ENCODE measurements at places on chromosomes 5 and 9.

DNA sequence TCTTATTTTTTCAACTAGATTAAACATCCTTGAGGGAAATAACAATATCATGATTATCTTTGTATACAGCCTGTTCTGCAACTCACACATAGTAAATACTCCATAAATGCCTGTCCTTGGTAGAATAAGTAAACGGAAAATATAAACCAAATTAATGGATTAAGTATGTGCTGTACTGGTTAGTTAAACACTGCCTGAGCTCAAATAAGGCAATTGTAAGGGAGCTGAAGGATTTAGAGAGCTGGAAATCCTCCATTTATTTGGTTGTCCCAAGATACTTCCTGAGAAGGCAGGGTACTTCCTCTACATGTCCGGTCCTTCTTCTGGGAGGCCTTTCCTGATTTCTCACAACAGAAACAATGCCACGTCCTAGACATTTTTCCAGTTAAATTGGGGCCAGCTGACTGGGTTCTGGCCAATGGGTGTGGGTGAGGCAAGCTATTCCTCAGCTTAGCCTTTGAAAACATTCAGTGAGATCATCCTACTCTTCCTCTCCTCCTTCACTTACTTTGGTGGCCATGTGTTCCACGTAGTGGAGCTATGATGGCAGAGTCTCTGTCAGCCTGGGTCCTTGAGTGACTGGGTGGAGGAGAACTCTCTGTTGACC, 8.5 kb upstream of the C1QTNF3 start:
- no peak for DNase-seq

- no peak for DNase-seq
Observed at GRCh38 chr9:87502391-87503221, 4.9 kb downstream of the DAPK1 start.

DNA sequence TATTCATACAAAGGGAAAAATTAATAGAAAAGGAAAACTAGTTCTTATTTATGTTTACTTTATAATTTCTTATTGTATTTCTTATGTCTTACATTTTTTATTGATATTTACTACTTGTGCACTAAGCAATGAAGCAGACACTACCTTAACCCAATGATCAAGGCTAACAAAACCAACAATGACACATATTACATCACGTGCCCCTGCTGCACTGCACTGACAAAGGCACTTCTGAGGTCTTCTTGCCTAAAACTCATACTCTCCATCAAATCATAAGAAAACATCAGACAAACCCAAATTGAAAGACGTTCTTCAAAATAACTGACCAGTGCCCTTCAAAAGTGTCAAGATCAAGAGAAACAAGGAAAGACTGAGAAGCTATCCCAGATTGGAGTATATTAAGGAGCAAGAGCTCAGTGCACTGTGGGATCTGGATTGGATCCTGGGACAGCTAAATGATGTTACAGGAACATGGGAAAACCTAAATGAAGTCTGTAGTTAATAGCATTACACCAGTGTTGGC, 230.9 kb downstream of the AUH start:
- DNase-seq: no peak

GRCh38 chr5:103217101-103217500, 41.5 kb upstream of the MACIR start:
- no peak for DNase-seq

- DNase-seq: no peak
Observed at GRCh38 chr9:20373263-20373662, 249.0 kb downstream of the MLLT3 start.

DNA sequence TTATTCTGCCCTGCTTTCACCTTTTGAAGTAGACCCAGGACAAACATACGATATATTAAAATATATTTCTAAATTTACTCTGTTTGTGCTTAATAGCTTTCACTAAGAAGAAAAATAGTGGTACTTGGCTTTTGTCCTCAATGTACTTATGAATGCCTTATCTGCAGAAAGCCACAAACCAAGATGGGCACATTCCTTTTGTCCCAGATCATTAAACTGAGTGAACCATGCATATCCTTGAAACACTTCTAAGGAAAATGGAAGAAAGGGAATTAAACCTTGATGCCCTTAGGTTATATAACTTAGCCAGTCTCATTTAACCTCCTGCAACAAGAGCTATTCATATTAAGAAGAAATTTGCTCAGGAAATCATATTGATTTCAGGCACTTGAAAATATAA, 553.8 kb upstream of the CDH9 start:
- DNase-seq: no peak

GRCh38 chr9:95124582-95125367, 192.7 kb downstream of the FANCC start:
- no peak for DNase-seq

DNA sequence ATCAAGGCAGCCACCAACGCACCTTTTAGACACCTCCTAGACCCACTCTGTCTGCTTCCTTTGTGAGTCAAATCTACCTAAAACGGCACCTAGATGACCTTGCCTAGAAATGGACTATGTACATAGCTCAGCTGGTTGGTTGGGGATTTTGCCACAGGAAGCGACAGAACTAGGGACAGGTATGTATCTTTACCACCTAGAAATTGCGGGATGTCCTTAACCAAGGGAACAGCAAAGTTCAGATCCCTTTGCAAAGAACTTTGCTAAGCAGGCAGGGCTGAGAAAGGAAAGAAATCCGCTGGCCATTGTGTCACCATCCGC, 2.0 kb upstream of the ENC1 start:
- DNase-seq: no peak

DNA sequence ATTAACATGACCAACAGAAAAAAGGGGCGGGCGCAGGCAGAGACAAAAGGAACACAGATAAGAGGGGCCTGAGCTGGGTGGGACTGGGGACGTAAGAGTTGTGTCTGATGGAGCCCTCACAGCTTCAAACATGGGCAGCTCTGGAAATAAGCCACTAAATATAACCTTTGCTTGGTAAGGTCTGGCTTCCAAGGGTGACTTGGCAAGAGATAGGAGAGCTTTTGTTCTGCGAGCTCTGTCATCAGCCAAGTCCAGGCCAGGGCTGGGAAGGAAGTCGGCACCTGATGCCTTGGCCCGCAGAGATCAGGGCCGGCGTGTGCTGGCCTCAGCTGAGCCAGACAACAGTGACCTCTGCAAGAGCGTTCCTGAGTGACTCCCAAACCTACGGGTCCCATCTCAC, 11.8 kb downstream of the TRUB2 start:
- no peak for DNase-seq

- no peak for DNase-seq
Observed at GRCh38 chr5:23223846-23224245, 283.6 kb upstream of the PRDM9 start.

DNA sequence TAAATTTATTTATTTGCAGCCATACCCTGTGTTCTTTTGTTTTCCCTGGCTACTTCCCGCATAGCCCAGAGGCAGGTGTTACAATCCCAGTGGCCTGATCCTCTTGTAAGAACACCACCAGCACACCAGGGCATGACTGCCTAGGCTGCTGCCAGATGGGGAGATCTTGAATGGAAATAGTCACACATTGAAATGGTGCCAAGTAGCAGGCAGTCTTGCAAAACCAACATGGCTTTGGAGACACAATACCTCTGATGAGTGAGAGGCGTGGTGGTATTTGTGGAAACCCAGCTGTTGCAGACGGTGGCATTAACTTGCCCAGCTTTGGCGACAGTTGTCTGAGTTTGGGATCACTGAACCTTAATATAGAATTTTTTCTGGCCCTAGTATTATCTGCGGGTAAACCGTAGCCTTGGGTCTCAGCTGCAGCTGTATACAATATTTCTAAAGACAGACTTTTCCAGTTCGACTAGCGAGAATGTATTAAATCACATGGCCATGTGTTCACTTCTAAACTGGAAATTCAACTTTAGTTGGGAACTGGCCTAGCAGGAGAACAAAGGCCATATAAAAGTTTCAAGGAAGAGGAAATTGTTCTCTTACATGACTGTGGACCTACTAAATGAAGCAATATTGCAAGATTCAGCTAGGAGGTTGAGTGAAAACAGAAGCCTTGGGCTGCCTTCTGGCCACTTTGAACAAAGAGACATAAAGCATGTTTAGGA, 277.0 kb downstream of the SMARCA2 start:
- DNase-seq: no peak

DNA sequence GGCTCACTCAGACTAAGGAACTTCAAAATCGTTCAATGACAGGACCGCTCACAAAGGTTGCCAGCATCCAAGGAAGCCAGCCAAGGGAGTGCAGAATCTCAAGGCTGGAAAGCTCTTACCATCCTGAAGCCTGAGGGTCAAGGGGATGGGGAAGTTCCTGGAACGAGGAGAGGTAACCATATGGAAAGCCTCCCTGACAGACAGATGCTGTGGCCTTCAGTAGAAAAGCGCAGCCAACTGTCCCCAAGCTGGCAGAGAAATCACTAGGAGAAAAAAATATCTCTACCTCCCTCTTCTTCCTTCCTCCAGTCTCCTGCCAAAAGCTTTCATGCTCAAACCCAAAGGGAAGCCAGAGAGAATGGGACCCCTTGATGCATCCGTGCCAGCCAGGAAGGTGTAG, 90.5 kb upstream of the RANBP3L start:
- DNase-seq: no peak

- DNase-seq: no peak
Observed at GRCh38 chr9:9790216-9790872, 822.5 kb downstream of the PTPRD start.

- DNase-seq: no peak
Observed at GRCh38 chr5:13278148-13278547, 666.3 kb downstream of the DNAH5 start.

DNA sequence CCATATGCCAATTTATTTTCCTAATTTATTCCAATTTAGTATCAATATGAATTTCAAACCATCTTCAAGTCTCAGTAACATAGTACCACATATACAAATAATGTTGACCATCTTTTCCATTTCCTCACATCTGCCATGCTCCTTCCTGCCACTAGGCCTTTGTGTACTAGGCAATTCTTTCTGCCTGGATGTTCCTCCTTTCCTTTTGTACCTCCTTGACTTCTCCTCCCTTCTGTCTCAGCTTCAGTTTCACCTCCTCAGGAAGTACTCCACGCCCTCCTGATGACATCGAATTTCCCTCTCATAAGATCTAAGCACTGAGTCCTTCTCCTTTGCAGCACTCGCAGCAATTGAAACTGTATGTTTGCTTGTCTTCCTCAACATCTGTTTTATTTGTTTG, 53.9 kb downstream of the MEF2C start:
- no peak for DNase-seq

DNA sequence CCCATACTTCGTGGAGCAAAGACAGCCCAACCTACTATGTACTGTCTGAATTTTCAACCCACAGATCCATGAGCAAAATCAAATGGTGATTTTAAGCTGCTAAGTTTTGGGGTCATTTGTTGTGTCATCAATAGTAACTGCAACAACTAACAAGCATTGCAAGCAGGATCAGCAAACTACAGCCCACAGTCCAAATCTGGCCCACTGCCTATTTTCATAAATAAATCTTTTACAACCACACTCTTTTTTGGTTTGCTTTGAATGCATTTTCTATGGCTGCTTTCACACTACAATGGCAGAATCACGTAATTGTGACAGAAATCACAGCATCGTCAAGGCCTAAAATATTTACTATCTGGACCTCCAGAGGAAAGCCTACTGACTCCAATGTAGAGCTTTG, 237.2 kb upstream of the TRIM32 start:
- DNase-seq: no peak

DNA sequence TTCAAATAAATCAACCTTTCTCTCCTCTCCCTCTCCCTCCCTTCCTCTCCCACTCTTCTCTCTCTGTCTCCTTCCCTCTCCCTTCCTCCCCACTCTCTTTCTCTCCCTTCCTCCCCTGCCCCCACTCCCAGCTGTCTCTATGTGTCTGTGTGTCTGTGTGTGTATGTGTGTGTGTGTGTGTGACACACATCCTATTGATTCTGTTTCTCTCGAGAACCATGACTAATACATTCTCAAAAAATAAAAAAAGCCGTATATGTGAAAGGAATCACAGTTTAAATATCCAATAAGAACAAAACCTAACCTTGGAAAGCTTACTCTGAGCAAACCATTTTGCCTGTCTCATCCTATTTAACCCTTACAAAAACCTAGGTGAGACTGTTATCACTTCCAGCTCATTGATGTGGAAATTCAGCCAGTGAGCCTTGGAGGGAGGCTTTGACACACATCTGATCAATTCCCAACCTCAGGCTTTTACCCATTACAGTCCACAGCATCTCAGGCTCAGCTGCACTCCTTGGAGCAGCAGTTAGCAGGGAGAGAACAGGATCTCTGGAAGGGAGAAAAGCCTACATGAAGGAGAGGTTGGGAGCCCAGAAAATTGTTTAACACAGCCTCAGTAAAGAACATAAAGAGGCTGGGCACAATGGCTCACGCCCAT, 8.3 kb downstream of the HSD17B3 start:
- DNase-seq: no peak

DNA sequence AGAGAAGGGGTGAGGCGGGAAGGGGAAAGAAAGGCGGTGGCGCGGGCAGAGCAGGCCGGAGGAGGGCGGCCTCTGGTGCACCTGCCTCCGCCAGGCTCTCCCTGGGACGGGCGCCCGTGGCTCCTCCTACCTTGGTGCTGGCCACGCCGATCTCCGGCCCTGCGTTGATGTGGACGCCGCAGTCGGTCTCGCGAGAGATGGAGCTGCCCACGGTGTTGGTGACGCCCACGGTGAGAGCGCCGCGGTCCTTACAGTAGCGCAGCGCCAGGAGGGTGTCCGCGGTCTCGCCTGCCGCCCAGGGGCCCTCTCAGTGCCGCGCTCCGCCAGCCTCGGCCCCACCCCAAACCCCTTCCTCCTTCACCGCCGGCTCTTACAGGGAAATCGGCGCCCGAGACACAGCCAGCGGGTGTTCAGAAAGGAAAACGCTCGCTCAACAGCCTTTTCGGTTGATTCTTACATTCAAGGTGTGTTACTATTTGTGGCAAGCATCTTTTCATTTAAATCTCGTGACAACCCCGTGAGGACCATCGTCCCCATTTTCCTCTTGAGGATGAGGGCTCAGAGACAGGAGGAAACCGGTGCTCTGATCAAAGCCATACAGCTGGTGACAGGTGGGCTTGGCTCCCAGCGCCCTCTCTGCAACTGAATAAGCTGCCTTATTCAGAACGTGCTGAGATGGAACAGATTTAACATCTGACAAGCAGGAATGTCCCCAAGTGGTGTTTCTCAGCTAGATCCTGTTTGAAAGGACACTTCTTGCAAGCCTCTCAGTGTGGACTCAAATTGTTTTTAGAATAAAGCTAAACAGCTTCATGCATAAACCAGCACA, 22.0 kb upstream of the MAPK9 start:
- no peak for DNase-seq

DNA sequence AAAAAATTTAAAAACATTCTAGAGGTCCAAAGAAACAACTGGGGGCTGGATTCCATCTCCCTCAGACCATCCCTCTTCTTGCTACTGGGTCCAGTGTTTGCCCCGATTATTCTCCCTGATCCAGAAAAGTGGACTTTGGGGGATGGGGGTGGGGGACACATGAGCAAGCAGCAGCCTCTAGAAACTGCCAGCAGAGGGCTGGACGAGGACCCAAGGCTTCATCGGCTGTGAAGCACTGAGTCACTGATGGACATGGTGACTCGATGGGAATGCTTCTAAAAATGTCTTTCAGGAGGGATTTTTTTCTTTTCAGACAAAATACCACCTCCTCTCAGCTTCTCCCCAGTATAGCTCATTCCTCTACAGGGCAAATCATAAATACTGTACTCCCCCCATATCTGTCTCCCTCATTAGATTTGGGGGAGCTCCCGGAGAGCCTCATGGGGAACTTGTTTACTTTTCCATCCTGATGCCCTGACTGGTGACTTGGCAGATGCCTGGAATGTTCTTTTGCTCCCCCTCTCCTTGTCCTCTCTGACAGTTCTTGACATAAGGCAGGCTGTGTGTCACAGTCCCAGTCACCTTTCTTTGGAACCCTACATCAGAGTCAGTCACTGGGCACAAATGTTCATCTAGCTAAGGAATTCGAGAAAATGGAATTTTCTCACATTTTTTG, 67.2 kb upstream of the STC2 start:
- no peak for DNase-seq

All from stimulated activated CD4-positive, alpha-beta T cell treated with anti-CD3 and anti-CD28 coated beads, Interleukin-1b, Interleukin-23, amount 100 ng/mL, for 4 hours (primary cell).